ENCODE measurements at places on chromosomes 11 and 22. TPM values are rescaled to one million over a fixed set of nuclear protein-coding genes. Genes with fewer than 3 reads are reported as not detected.

The MS4A6E gene
- polyA plus RNA-seq = not detected

The CRY2 gene
- 27.6 TPM for polyA plus RNA-seq

DNA sequence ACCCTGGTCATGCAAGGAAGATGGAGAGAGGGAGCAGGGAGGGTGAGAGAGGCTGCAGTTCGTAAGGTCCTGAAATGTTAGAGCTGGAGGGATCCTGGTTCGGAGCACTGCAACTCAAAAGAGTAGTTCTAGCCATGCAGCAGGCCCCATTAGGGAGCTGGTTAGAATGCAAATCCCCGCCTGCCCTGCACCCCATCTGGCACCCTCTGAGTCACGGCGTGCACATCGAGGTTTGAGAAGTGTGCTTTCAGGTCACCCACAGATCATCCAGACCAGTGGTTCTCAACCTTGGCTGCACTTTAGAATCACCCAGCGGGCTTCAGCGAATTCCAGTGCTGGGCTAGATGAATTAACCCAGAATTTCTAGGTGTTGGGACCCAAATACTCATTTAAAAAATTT is 48.2 kb downstream of the ST3GAL4 start:
- DNase-seq = no peak

DNA sequence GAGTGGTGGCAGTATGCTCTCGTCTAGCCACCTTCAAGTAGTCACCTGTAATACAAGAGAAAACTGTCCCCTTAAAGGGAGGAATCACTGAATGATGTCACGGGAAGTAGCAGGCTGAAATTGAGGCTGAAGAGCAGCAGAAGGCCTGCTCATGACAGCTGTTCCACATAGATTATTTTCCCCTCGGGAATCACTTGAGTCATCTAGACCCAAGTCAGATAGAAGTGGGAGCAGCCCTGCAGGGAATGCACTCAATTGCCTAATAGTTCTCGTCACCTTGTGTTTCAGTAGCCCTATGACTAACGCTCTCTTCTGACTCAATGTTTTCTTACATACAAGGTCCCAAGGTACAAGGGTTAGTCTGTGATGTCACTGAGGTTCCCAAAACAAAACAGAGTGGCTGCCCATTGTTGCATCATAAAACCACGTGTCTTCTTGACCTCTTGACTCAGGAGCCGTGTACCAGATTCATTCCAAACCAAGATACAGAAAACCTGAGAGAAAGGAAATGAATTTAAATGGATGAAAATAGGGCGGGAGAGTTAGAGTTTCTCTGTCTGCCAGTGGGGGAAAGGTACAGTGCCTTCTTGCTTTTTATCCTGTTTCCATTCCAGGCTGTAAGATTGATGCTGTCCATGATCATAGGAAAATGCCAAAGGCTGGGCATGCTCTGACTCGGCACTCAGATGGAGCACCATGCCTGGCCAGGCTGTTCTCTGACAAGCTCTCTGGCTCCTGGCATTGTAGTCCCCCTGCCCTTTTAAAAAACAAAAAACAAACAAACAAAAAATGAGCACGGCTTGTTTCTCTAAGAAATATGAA is 21.6 kb upstream of the C11orf96 start:
- no peak for DNase-seq

DNA sequence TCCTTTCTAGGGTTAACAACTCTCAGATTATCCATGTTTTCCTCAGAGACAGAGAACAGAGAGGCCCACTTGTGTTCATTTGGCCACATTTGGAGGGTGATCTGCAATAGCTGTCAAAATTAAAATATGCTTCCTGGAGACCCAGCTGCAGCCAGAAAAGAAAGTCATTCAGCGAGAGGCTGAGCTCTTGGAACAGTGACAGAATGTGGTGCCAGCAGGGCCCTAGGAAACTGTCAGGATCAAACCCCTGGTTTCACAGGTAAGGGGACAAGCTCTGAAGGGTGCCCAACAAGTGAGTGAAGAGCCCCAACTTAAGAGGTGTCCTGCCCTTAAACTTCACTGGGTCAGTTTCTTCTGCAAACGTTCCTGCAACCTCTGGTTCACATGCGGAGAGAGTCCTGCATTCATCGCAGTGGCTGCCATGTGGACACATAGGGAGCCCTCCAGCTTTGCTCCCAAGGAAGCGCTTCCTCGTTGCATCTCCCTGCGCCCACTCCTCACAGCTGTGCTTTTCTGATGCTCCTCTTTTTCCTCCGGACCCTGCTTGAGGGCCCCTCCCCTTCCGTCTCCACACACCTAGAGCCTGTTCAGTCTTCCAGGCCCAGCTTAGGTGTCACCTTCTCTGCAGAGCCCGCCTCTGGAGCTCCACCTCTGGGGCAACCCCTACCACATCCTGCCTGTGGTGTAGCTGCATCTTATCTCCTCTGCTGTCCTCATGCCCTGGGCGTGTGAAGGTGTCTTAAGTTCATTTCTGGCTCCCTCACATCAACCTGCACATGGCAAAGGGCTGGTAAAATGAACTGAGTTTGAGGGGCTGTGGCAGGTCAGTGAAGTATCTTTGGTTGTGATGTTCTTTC is 3.9 kb downstream of the UCP3 start:
- DNase-seq = no peak

The CLMP gene
- 30.3 TPM for polyA plus RNA-seq

The PIWIL4 gene
- polyA plus RNA-seq = 2.5 TPM

The FERMT3 gene
- 4.5 TPM for polyA plus RNA-seq

The OR52H1 gene
- not detected for polyA plus RNA-seq

The TEAD1 gene
- polyA plus RNA-seq = 90.6 TPM

DNA sequence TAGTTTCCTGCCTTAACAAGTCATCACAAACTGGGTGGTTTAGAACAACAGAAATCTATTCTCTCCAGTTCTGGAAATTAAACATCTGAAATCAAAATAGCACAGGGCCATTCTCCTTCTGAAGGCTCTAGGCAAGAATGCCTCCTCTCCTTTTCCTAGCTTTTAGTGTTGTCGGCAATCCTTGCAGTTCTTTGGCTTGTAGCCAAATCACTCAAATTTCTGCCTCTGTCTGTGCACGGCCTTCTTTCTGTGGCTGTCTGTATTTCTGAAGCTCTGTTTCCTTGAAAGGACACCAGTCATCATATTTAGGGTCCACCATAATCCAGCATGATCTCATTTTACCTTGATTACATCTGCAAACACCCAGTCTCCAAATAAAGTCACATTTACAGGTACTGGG is 795.5 kb downstream of the METTL15 start:
- no peak for DNase-seq

The CBLIF gene
- polyA plus RNA-seq = 0.21 TPM

The MPPED2 gene
- 16.2 TPM for polyA plus RNA-seq

DNA sequence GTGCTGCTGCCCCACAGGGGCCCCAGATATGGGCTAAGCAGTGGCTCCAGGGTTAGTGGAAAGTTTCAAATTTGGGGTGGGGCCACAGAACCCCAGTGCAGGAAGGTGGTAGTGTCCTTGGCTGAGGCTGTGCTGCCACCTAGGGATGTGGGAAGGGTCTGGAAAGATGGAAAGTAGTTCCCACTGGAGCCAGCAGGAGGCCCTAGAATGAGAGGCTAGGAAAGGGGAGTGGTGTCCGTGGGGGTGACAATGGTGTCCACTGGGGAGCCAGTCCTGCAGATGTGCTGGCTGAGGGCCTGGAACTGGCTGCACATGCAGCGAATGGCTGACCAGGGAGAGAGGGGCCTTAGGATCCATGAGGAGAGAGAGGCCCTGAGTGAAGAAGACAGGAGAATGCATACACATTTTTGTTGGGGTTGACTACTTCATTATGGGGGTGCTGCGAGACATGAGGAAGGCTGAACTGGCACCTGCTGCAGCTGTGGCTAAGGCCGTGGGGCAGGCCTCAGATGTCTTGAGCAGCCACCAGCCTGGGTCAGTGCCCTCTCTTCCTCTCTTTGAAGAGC is 21.1 kb downstream of the RFPL3 start:
- no peak for DNase-seq

DNA sequence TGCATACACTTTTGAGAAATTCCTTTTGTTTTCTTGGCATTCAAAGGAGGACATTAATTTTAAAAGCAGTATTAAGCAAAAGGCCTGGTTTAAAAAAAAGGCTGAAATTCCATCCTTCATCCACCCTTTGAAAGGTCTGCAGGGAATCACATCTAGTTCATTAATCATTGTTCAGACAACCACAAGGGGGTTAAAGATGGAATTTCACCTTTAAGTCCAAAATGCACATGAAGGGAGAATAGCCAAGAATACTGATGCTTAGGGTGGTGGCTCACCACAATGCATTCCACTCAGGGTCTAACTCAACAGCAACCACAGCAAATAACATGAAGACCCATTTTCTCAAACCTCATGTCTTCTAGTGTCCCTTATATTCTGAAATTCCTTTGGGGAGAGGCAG is 256.9 kb downstream of the CADM1 start:
- DNase-seq = no peak

The TSPAN32 gene
- 2.1 TPM for polyA plus RNA-seq

- DNase-seq = no peak
These were observed 16.7 kb downstream of the MRPL23 start for GRCh38 chr11:1963864-1964263.

The DDI1 gene
- not detected for polyA plus RNA-seq

GRCh38 chr11:63551091-63551888 is 11.9 kb downstream of the PLAAT2 start:
- DNase-seq = no peak
